ENCODE measurements at places on chromosomes 4 and X.

DNA sequence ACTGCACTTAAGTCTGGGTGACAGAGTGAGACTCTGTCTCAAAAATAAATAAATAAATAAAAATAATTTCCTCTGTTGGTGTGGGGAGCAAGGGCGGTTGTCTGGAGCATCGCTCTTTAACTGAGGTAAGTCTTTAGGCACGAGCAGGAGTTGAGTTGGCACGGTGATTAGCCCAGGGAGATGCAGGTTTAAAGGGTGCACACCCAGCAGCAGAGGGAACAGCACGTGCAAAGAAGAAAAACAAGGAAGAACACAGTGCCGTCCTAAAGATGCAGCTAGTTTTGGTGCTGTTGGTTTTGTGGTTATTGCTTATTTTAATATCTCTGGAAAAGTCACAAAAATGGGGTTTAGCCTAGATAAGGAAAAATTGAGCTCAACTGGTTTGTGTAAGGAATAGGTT is 87.8 kb downstream of the DHX15 start:
- DNase-seq: no peak

DNA sequence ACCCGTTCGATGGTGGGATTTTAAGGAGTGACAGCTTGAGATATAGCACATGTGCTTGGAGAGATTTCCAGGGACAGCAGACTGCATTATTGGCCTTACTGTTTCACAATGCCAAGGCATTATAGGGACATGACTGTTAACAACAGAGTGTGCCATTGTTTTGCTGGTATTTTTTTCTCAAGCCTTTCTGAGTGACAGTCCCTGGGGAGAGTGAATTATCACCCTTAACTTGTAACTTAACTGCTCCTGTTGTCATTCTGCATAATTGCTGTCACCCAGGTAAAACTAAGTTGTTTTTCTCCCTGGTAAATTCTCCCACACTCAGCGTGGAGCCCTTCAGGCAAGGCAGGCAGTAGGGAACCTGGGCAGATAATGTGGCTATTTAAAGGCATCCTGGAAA is 989.2 kb upstream of the LCORL start:
- no peak for DNase-seq

- DNase-seq: no peak
Measured at GRCh38 chr4:44806071-44806470, 79.7 kb upstream of the GNPDA2 start.

- no peak for DNase-seq
Measured at GRCh38 chrX:23012162-23012561, 12.4 kb downstream of the DDX53 start.

DNA sequence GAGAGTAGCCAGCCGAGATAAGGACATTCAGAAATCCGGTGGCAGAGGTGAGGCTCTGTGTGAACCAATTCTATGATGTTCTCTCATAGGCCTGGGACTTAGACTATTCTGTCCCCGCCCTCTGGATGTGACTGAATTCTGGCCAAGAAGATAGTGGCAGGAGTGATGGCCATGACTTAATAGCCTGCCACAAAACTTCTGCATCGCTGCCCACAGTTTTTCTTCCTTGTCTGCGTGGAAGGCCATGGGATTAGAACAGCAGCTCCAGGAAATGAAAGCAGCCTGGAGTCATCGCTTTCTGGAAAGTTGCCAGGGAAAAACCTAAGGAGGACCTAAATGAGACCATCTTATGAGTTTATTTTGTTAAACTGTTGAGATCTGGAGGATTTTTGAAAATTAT is 134.7 kb downstream of the F11 start:
- DNase-seq: no peak

- DNase-seq: no peak
Measured at GRCh38 chr4:146134761-146135445, 40.6 kb upstream of the LSM6 start.

GRCh38 chr4:110621839-110622751 is 782 bp downstream of the PITX2 start:
- DNase-seq: no peak

GRCh38 chr4:11494232-11494631 is 65.5 kb upstream of the HS3ST1 start:
- no peak for DNase-seq

DNA sequence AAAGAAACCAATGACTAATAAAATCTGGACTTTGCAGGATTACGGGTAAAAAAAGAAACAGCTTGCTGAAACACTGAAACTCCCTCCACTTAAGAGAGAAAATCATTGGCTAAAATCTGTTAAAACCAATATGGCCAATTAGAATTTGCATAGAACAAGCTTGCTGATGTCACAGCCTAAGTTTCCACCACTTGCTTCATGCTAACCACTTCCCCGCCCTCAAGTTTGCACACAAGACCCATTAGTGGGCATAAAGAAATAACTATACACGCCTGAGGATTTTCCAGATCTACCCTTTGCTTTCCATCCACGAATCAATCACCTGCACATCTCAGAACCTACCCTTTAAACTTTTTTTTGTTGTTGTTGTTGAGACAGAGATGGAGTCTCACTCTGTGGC is 42.7 kb upstream of the PHEX start:
- no peak for DNase-seq

DNA sequence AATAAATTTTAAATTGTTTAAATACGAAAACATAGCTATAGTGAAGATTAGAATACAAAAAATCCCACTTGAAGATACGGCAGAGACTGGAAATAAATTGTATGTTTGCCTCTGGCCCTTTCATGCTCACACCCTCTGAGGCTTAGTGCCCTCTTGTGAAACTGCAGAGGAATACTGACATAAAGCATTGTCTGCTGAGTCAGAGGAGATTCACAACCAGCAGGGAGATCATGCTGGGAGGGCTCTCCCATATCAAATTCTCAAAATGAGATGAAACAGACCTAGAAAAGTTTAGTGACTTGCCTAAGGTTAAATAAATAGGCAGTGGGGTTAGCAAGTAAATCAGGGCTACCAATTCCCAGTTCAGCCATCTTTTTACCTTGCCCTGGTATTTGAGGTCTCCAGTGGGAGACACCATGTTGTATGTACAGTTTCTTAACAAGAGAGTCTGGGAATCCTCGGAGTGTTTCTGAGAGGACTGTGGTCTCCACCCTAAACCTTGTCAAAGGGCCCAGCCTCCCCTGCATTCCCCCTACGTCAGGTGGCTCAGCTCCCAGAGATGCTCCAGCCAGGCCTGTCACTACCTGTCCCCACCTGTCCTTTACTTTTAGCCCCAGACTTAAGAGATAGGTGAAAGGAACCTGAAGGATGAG is 581.4 kb upstream of the DIPK2B start:
- peak; percentile 0 for DNase-seq

GRCh38 chrX:101449279-101449678 is 36.0 kb upstream of the ARMCX4 start:
- no peak for DNase-seq

- no peak for DNase-seq
Measured at GRCh38 chrX:44544036-44544435, 1.4 kb upstream of the FUNDC1 start.

DNA sequence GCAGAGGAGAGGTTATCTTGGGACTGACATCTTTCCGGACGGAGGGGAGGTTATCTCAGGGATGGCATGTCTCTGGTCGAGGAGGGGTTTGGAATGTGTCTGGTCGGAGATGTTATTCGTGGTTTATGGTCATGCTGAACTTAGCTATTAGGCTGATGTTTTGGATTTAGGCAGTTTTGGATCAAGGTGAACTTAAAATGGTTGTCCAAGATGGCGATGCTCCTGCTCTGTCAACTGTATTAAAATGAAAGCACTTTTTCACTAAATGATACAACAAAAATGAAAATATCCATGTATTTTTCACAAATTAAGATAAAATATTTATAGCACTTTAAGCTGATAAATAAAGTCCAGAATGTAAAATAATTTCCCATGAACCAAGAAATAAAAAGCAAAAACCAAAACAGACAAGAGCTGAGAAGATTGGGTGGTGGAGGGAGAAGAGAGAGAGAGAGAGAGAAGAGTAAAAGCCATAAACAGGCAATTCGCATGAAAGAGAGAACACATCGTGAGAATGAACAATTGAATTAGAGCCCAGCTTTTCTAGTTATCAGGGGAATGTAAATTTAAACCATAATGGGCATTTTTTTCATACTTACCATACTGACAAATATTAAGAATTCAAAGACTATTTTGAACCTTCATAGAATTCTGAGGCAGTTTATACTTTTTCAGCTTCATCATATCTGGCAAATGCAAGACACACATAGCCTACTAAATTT is 2236.0 kb upstream of the AGA start:
- no peak for DNase-seq

DNA sequence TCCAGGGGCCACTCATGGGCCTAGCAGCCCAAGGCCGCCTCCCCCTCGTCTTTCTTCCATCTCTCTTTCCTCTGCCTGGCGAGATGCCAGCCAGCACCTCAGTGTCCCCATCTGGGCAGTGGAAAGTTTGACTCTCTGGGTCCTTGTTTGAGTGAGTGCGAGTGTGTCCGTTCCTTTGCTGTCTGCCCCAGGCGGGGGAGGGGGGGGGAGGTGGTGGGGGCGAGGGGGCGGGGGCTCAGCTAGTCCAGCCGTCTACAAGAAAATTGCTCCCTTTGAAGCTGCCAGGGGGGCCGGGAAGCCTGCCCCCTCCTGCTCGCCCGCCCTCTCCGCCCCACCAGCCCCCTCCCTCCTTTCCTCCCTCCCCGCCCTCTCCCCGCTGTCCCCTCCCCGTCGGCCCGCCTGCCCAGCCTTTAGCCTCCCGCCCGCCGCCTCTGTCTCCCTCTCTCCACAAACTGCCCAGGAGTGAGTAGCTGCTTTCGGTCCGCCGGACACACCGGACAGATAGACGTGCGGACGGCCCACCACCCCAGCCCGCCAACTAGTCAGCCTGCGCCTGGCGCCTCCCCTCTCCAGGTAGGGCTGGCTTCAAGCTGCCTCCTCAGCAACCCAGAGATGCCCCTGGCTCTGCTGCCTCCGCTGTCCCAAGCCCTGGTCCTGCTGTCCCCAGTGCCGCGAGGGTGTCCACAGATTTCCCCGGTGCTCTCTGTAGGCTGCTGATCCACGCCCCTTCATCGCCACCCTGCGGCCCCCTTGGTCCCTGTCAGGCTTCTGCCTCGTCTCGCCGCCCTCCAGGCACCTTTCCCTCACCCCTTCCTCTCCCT is at the start of gene BGN:
TSS of gene BGN (plus strand) at position 440 of the 821 bp plus-strand sequence. CDS start 9,652 bp downstream, outside the sequence.
- no peak for DNase-seq

GRCh38 chr4:75490155-75490554 is 24.0 kb downstream of the RCHY1 start:
- DNase-seq: peak; percentile 4

- DNase-seq: no peak
Measured at GRCh38 chrX:123447506-123447905, 263.4 kb downstream of the GRIA3 start.

DNA sequence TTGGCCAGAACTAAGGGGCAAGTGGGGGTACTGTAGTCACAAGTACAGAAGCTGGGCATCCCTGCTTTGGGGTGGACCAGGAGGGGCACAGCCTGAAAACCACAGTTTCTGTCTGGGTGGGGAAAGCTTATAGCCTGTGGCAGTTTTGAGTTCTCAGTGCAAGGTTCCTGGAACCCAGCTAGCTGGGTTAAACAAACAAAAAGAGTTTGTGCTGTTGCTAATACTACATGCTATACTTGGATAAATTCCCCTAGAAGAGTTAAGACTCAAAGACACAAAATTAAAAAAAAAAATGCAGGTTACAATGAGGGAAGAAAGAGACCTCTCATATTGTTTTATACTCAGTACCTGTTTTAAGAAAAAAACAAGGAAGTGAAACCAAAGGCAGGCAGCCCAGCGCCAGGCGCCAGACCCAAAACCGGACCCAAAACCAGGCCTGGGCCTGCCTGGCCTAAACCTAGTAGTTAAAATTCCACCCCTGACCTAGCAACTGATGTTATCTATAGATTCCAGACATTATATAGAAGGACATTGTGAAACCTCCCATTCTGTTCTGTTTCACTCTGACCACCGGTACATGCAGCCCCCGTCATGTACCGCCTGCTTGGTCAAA is 50.8 kb downstream of the SLC2A9 start:
- DNase-seq: no peak

DNA sequence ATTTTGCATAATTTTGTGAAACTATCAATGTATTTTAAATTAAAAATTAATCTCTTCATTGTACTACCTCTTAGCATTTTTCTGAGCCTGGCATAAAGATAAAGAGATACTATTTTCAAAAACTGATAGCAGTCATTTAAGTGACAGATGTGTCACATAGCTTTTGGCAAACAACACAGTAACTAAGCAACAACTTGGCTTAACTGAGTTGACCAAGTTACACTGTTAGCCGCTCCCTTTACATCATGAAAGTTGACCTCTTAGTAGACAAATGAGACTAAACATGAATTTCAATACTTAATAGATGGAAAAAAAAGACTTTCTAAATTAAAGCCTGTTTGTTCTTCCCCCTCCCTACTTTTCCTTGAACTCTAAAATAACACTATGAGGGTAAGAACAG is 62.0 kb downstream of the ATP8A1 start:
- no peak for DNase-seq

DNA sequence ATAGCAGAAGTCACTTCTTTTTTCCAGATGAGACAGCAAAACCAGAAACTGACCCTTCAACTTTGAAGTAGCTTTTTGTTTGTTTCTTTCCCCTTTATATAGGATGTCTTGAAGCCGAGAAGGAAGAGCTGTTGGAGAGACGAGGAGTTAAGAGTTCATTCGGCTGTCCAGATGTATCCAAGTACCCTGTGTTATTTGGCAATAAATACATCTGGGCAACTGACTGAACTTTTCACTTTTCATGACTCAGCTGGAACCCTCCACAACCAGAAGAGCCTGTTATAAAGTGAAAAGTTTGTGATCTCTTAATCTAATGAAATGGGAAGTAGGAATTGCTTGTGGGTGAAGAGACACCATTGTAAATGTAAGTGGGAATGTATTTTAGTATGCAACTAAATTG is 131.2 kb downstream of the HTR2C start:
- no peak for DNase-seq

- DNase-seq: no peak
Measured at GRCh38 chr4:123479944-123480343, 83.3 kb downstream of the SPRY1 start.

DNA sequence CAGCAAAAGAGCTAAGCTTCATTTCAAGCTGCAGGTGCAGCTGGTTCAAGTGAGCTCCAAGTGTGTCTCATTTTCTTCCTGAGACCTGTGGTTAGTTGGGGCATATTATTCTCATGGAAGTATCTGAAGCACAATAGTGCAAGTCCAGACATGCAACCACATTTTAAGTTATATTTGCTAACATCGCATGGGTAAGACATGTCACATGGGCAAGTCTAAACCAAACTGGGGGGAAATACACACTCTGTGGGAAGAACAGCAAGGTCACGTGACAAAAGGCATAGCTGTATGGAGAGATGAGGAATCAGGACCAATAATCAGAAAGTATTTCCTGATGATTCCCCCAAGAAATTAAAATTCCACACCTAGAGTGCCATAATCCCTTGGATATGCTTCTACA is 94.9 kb upstream of the NDP start:
- DNase-seq: no peak

- peak; percentile 12 for DNase-seq
Measured at GRCh38 chr4:180449395-180449956, 1793.7 kb upstream of the TENM3 start.

- DNase-seq: no peak
Measured at GRCh38 chrX:24799565-24799964, 105.8 kb downstream of the POLA1 start.

GRCh38 chrX:38678821-38679220 is 117.5 kb downstream of the TSPAN7 start:
- no peak for DNase-seq
